ENCODE measurements at places on chromosomes 5 and 9.
A peak's percentile ranks its signal among the peaks of the same experiment; 100 is the strongest.

DNA sequence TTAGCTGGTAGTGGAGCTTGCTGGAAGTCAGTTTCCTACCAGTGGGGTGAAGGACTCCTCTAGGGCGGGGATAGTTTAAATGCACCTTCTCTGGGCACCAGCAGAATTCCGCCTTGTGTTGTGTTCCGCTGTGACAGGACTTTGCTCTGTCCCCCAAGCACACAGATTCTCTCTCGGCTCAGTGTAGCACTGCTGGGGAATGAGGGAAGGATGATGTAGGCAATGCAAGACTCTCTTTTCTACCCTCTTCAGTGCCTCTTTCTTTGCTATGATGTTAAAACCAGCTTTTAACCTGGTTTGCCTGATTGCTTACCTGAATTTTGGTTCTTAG, 155.2 kb upstream of the SH3GL2 start:
- no peak for DNase-seq

GRCh38 chr9:131296906-131297500, 7.5 kb downstream of the PLPP7 start:
- no peak for DNase-seq

DNA sequence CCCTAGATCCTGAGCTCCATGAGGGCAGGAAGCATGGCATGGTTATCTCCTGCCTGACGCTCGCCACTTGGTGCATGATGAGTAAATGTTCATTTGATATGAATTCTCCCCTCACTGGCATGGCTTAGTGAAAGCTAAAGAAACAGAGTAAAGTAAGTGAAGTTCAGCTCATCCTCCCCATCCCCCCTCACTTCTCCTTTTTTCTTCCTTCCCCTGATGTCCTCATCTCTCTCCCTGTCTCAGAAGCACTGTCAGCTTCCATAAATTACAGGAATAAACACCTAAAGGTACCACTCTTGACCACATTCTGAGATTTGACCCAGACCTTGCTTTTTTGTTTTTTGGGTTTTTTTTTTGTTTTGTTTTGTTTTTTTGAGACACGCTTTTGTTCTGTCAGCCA, 73.3 kb downstream of the SNX18 start:
- DNase-seq, result no peak

- DNase-seq, result no peak
Observed at GRCh38 chr5:145792840-145793239, 42.3 kb downstream of the PRELID2 start.

GRCh38 chr9:125759764-125760129, 12.6 kb downstream of the PBX3 start:
- no peak for DNase-seq

GRCh38 chr5:58459146-58460001, 512 bp downstream of the PLK2 start:
- no peak for DNase-seq

- DNase-seq, result no peak
Observed at GRCh38 chr5:82111191-82111590, 139.4 kb downstream of the ATG10 start.

GRCh38 chr5:13566871-13567339, 377.6 kb downstream of the DNAH5 start:
- no peak for DNase-seq

- DNase-seq, result no peak
Observed at GRCh38 chr5:53037141-53037859, 48.1 kb downstream of the ITGA2 start.

DNA sequence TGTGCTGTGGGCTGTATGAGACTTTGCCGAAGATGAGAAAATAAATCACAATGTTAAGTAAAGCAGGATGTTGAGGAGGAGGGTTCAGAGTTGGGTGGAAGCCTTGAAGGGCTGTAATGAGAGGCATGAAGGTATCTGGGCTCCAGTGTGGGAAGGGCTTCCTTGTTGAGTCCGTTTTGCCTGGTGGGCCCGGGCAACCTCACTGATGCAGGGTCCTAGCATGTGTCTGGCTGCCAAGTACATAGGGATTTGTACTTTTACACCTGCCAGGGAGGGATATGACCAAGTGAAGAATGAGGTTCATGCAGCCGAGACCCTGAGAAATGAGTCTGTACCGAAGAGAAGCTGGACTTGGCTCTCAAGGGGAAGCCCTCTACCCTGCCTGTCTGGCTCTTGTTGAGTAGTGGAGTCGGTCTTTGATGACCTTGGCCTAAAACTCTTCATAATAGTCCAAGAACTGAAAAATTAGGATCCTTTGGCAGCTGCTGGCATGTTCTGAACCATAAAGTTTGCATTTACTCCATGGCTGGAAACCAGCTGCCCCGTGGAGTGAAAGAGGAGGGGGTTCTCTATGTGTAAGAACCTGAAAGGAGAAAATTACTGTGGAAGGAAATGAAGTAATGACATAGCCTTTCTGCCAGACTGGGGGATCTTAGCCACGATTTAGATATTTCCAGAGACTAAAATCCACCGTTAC, 59.0 kb upstream of the DPYSL3 start:
- no peak for DNase-seq

GRCh38 chr9:8560560-8561525, 761.3 kb upstream of the DMAC1 start:
- no peak for DNase-seq

DNA sequence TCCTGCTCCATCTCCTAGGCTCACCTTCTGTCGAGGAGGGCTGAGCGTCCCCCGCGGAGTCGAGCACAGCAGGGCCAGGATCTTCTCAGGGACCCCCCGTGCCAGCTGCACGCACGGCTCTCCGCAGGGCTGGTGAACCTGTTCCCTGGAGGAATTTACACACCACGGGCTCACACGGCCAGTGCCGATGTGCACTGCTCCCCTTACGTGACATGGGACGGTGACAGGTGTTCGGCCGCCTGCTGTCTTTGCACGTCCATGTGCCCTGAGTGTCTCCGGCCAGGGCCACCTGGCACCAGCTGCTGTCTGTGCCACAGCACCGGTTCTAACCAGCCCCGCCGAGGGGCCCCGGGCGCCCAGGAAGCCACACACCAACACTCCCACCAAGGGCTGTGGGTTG, 8.7 kb upstream of the AGPAT2 start:
- DNase-seq, result no peak

DNA sequence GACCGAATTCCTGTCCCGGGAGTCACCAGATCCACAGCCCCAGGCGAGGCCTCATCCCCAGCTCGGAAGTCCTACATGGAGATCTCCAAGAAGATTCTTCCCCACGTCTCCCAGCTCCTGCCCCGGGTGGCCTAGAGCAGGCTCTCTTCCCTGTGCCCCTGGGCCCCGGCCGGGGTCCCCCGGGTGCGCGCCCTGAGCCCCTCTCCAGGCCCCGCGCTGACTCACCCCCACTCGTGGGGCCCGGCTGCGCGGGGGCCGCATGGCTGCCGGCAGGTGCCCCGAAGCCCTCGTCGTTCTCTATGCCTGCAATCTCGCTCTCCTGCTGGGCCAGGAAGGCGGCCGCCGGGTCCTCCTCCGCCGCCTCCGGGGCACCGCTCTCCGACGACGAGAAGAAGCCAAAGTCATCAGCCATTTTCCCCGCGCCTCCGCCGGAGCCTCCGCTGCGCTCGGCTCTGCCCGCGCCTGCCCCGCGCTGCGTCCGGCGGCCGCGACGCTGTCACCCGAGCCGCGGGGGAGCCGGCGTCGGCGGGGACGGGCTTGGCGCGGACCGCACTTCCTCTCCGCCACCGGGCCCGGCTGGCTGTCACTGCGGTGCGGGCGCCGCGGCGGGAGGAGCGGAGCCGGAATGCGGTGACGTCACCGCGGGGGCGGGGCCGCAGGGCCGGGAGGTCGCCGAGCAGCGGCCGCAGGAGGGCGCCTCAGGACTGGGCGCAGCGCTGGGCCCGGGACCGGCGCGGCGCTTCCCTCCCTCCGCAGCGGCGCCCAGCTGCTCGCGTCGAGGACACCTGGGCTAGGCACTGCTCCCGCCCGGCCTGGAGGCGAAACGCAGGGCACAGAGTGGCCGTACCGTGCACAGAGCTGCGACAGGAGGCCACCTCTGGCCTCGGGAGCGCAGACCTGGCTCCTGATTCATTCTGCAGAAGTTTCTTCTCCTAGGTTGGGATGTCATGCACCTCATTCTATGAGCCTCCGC, at the start of gene CLTB:
TSS of gene CLTB (minus strand) at position 588 of the 973 bp plus-strand sequence. CDS start at position 412, 176 bp downstream.
- peak; percentile 85 for DNase-seq

- DNase-seq, result no peak
Observed at GRCh38 chr5:144369006-144369405, 198.3 kb downstream of the KCTD16 start.

Data from stimulated activated CD4-positive, alpha-beta T cell treated with anti-CD3 and anti-CD28 coated beads, Interleukin-1b, Interleukin-23, amount 100 ng/mL, for 48 hours (primary cell).